Stimulated activated CD4-positive, alpha-beta T cell treated with anti-CD3 and anti-CD28 coated beads, Interleukin-4, amount 100 ng/mL, for 1 hour (primary cell): ENCODE measurements at places on chromosomes 5 and 9.

DNA sequence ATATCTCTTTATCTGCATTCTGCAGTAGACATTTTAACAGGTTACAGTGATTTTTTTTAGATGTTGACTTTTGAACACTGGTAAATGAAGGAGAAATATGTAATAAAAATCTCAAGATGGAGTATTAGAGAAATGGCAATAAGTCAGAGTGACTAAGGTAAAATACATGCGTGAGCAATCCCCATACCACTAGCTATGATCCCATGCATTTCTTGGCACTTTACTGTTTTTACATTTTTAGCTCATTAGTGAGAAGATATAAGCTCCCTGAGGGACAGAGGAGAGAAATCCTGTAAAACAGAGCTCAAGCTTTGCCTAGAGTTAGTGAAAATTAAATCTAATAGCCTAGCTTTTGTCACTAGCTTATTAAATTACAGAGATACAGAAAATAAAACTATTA is 181.9 kb upstream of the TRPM3 start:
- DNase-seq: no peak

GRCh38 chr9:87585123-87585855 is 87.6 kb downstream of the DAPK1 start:
- DNase-seq: no peak

DNA sequence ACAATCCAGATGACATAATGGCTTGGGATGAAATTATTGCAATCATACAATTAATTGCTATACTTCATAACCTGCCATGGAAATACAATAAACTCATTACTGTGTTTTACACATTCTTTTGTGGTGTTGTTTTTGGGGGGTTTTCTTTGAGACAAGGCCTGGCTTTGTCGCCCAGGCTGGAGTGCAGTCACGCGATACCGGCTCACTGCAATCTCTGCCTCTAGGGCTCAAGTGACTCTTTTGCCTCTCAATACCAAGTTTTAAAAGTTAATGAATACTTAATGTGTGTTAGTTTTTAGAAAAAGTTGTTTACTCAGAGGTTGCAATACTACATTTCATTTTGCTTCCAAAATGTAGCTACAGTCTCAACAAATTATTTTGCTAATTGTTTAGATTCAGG is 598.4 kb downstream of the CHSY3 start:
- no peak for DNase-seq

- no peak for DNase-seq
Observed at GRCh38 chr9:8679371-8679822, 879.8 kb upstream of the DMAC1 start.

- DNase-seq: no peak
Observed at GRCh38 chr5:140128376-140128775, 2.6 kb downstream of the IGIP start.

DNA sequence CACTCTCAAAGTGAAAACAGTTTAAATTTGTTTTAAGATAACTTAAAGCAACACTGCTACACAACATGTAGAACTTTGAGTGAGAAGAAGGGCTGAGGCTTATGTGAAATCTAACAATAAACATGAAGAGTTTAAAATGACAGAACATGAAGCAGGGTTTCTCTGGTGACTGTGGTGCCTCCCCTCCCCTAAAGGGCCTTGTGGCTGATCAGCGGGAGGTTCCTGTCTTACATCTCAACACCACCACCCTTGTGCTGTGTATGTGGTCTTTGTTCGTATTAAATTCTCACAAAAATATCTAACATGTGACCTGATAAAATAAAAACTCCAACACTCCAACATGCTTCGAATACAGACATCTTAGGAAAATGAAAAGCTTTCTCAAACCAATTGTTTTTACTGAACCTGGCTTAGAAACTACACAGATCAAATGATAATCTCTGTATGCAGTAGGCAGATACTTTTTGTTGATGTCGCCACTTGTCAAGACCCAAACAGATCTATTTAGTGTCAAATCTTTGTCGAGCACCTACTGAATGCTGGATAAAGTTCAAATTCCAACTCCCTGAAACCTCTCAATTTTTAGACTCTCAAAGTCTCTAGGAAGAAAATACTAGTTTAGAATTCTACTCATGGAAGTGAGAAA is 9.9 kb upstream of the IQGAP2 start:
- no peak for DNase-seq

GRCh38 chr9:132896906-132897305 is 18.2 kb downstream of the SPACA9 start:
- no peak for DNase-seq

DNA sequence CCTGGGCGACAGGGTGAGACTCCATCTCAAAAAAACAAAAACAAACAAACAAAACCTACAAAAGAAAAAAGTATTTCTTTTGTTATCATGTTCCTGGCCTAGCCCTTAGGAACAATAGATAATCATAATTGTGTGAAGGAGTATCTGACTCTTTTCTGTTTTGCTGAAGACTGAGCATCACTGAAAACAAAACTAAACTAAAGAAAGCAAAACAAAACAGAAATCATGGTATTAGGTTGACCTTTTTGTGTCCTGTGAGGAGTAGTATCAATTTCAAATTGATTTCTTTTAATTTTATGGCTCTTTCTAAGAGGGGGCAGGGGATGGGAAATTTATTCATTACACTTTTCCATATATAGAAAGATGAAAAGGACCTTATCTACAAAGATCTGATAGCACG is 246.0 kb downstream of the YTHDC2 start:
- DNase-seq: no peak

DNA sequence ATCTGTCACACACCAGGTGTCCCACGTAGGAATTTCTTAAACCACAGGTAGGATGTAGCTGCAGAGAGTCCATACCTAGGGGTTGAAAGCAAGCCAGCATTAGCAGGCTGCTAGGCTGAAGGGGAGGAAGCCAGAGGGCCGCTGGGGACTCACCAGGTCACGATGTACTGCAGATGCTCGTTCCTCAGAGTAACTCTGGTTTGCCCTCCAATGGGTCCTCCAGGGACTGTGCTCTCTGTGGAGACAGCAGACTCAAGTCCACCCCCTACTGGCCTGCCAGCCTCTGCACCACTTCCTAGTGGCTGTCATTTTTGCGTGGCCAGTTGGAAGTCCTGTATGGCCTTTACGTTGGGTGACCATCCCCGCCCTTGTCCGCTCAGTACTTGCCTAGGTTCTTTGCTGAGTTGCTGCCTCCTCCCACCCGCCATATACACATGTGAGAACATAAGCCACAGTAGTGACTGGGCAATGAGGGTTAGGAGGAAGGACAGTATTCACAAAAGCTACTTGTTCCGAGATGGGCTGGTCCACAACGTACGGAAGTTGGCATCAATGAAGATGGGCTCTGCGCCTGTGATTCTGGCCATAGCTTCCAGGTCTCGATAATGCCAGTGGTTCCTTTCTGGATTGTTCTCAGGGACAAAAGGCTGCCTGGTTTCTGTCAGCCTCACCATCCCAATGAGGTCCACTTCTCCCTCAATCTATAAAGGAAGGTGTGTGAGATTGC is 4.1 kb downstream of the RPL7A start:
- peak; percentile 43 for DNase-seq

- DNase-seq: no peak
Observed at GRCh38 chr5:164332349-164333196, 827.2 kb downstream of the MAT2B start.

DNA sequence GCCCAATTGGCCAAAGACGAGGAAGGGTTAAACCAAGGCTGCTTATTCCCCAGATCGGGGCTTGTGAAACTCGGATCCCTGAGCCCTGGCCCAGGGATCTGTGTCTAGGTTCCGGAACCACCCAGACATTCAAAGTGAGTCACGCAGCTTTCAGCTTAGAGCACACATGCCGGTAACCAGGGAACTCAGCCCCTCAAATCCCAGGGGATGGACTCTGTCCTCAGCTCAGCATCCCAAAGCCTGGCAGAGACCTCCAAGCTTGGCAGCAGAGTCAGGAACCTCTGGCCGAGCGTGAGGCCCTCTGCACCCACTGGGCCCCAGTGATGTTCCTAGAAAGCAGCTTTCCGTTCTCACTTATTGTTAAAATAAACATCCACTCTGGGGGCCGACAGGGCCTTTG is 5.1 kb downstream of the PNPLA7 start:
- no peak for DNase-seq

- DNase-seq: no peak
Observed at GRCh38 chr5:132378580-132378979, 9.1 kb downstream of the SLC22A5 start.

GRCh38 chr5:59174248-59174844 is 591.5 kb downstream of the RAB3C start:
- DNase-seq: no peak

- no peak for DNase-seq
Observed at GRCh38 chr5:102715082-102715807, 39.9 kb upstream of the PAM start.

GRCh38 chr5:173923218-173924095 is 35.3 kb downstream of the CPEB4 start:
- no peak for DNase-seq

DNA sequence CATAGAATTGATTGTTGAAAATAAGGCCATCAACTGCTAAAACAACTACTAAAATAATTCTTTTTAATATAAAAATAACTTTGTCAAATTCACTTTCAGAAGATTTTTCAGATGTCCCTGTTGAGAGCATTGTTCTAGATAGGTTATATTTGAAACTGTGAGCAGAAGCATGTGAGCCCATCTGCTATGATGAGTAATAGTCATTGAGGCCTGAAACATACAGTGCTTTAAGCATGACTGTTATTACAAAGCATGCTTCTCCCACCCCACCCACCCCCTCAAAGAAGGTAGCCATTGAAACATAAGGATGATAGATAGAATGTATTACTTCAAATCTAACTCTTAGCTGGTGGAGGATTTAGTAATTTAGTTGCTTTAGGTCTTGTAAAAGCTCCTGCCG is 86.0 kb downstream of the UHRF2 start:
- DNase-seq: no peak

- no peak for DNase-seq
Observed at GRCh38 chr9:3875361-3876132, 349.7 kb upstream of the RFX3 start.

GRCh38 chr9:98287384-98287783 is 31.9 kb upstream of the TBC1D2 start:
- no peak for DNase-seq

DNA sequence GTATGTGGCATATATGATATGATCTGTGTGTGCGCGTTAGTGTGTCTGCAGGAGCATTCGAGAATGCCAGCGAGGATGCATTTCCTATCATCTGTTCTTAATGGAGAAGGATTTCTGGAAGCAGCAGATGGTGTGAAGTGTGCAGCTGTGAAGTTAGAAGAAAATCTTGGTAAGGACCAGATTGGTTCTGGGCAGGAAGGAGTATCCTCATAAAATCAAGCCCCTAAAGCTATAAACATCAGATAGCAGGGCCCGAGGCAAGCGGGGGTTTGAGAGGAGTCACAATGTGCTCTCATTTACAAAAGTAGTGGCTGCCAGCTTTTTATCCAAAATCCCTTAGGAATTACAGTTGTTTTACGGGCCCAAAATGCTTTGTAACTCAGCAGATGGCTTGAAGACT is 40.0 kb downstream of the DAPK1 start:
- DNase-seq: no peak

DNA sequence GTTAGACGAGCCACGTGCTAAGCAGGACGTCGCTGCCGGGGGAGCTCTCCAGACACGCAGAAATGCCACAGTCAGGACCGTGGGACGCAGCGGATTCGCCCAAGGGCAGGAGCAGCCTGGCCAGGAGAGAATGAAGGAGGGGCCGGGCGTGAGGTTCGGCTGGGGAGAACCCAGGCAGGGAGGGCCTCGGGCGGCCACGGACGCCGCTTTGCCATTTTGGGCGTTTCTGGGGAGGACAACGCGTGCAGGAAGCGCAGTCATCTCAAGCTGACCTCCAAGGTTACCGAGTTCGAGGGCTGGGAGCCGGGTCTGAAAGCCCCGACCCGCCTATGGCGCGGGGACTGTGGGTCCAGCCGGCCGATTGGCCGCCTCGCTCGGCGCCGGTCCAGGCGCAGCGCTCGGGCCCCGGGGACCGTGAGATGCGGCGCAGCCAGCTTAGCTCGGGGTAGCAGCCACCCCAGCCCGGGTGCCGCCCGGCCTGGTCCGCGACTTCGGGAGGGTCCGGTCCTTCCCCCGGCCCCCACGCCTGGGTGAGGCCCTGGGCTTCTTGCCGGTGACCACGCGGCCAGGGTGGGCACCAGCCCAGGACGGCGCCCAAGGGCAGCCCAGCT is 760 bp upstream of the MAN1B1 start:
- DNase-seq: peak; percentile 33

DNA sequence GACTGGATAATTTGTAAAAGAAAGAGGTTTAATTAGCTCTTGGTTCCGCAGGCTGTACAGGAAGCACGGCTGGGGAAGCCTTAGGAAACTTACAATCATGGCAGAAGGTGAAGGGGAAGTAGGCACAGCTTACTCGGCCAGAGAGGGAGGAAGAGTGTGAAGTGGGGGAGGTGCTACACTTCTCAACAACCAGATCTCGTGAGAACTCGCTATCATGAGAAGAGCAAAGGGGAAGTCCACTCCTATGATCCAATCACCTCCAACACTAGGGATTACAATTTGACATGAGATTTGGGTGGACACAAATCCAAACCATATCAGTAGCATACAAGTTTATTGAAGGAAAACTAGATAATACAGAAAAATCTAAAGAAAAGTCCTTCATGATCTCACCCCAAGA is 39.9 kb downstream of the NEURL1B start:
- no peak for DNase-seq

DNA sequence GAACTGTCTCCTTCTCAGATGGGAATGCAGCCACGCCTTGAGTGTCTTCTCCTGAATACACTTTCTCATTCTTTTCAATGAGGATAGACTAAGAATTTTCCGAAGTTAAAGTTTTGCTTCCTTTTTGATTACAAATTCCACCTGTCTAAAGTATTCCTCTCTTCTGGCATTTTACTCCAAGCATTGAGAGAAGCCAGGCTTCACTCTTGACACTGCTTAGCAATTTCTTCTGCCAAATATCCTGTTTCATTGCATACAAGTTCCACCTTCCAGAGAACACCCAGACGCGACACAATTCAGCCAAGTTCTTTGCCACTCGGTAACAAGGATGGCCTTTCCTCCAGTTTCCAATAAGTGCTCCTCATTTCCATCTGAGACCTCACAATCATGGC is 35.6 kb upstream of the COL5A1 start:
- DNase-seq: no peak
